RCC 7860 (cell line): ENCODE measurements at places on chromosomes 2 and 18.

DNA sequence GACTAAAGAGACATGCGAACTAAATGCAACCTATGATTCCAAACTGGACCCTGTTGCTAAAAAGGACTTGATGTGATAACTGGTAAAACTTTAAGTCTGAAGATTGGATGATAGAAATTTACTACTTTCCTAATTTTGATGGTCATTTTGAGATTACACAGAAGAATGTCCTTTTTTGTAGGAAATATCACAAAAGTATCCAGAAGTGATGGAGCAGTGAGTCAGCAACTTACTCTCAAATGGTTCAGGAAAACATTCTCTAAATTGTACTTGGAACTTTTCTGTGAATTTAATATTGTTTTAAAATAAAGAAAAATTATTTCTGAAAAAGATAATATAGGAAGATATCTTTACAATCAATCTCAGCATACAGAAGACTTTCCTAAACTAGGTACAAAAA lies 19.9 kb downstream of the MBOAT2 start:
- no peak for DNase-seq

GRCh38 chr18:73653827-73654226 lies 493.8 kb downstream of the FBXO15 start:
- no peak for DNase-seq

DNA sequence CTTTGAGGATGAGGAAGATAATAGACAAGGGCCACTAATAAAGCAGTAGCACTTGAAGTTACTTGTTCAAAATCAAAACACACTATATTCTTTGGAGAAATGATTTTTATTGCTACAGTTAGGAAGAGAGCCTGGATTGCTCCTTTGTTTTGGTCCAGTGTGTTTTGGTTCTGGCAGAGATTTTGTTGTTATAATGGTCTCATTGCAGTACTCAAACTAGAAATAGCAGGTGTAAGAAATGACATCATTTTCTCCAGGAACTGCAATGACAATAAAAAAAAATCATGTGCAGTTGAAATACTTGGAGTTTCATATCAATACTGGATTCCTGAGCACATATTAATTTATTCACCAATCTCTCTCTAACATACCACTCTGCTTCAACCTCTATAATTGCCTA lies 490.3 kb downstream of the CCDC85A start:
- no peak for DNase-seq

DNA sequence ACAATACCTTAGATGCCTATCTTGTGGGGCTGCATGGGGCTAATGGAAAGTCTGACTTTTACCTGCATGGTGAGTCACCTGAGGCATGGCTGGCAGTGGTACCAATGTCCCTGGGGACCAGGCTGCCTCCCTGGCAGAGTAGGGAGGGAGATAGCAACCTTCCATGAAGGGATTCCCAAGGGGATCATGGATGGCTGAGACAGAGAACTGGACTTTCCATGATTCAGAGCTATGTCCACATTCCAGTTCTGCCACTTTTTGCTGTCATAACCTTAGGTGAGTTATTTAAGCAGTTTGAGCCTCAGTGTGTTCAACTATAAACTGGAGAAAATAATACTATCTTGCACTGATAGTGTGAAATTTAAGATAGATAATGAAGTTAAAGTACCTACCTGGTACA lies 178.6 kb downstream of the SETBP1 start:
- no peak for DNase-seq

GRCh38 chr2:73007991-73008765 lies 63.3 kb downstream of the SFXN5 start:
- no peak for DNase-seq

DNA sequence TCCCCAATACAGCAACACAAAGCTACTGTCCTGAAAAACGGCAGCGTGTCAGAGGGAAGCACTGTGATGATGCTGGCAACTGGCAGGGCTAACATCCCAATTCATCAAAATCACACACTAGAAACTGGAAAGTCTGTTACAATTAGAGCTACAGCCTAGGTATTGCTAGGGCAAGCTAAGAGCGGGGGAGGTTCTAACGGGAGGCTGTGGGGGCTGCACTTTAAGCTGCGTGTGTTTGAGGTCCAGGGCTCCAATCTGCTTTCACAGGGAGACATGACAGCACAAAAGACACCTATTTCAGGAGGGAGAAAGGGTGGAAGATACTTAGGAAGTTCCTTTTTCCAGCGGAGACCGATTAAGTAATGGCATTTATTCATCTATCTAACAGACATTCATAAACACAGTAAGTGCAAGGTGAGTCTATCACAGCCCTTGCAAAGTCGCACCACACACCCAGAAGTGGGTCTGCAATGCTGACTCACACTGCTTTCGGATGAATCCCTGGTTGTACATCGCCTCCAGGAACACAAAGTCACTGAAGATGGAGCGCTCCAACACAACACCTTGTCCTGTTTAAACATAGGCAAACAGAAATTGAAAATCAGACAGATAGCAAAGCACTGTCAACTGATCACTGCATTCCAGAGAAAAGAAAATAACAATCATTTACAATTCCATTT lies 6.9 kb downstream of the NDUFA10 start:
- DNase-seq = no peak

- no peak for DNase-seq
Measured at GRCh38 chr18:58727776-58728500, 56.7 kb downstream of the MALT1 start.

DNA sequence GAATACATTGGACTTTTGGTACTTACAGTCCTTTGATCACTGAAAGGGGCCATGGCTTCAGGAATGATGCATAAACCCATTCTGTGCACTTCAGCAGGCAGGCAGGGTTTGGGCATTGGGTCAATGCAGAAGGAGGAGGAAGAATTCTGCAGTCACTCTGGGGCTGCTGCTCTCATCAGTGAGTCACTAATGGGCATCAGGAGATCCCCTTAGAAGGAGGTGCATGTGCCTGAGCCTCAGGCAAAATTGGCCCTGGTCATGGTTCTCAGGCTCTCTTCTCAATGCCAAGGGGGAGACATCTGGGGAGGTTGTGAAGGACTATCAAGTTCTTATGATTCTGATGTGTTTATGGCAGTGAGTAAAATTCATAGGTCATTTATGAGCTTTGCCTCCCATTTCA lies 52.0 kb upstream of the TNP1 start:
- no peak for DNase-seq

DNA sequence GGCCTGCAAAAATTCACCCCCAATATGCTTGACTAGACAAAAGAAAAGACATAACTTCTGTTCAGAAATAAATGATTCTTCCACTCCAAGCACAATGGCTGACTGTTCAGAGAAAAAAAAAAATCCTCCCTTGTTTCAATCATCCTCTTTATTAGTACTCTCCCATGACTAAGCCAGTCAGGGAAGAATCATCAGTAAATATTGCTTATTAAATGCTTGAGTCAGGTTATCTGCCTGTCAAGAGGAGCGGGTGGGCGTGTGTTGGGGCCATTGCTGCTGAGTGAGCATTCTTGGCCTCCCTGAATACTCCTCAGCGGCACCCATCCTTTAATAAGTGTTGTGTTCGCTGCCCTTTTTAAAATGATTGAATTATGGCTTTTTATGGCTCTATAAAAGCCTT lies 1334.8 kb upstream of the CELF4 start:
- DNase-seq = no peak

DNA sequence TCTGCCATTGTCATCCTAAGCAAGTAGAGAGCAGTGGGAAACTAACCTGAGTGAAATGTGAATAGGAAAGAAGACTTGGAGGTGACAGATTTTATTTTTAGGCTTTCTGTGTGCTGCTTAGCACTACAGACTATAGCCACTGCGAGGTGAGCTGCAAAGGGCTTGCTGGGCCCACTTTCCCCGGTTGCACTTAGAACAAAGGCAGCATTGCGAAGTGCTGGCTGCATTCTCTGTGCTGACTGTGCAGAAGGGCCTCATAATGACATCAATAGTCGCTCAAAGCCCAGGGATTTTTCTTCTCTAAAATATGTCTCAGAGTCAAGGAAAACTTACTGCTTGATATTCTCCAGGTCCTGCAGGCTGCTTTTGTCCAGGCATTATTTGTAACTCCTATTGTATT lies 592.1 kb downstream of the TDRD15 start:
- DNase-seq = no peak

GRCh38 chr2:95382686-95383634 lies 19.5 kb upstream of the FAHD2A start:
- DNase-seq = no peak

DNA sequence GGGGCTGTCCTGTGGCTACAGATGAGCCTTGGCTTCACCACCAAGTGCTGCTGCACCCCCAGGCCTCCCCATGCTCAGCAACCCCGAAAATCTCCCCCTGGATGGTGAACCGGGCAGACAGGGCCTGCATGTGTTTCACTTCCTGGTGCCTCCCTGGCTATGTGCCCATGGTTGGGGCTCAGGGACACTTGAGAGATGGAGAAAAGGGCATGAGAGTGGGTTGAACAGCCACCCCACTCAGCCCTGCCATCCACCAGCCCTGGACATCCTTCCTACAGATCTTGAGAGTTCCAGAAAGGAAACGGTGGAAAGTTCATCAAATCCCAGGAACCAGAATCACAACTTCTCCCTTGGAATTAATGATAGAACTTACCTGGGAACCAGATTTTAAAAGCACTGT lies 74.7 kb upstream of the TEX51 start:
- no peak for DNase-seq

GRCh38 chr2:37085731-37086147 lies 1.4 kb downstream of the GPATCH11 start:
- DNase-seq = peak; percentile 91

DNA sequence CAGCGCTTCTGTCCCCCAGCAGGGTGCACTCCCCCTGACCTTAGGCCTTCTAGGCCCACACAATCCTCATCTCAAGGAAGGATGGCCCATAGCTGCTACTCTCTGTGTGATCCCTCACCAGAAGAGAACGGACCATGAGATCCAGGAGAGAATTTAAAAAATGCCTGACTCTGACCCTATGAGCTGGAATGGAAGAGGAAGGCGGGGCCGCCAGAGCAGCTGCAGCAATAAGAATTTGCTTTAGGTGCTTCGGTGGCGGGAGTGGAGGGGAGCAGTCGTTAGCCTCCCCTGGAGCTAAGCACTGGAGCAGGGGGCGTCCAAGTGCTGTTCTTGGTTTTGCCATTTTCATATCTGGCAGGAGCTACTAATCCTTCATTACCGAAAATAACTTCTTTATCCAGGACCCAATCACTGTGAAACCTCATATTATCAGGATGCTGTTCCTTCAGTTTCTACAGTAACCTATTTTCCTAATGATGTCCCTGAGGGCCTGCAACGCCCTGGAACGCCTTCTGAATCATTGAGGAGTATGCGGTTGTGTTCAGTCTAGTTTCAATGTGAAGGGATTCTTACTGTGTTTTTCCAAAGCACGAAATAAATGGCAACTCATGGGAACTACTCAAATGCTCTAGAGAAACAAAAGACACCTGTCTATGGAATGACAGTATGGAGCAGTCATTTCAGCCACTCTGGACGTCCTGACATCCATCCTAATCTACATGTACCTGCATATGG lies 105.1 kb upstream of the SIX2 start:
- no peak for DNase-seq

- no peak for DNase-seq
Measured at GRCh38 chr2:194264586-194264985, 1392.4 kb upstream of the SLC39A10 start.

DNA sequence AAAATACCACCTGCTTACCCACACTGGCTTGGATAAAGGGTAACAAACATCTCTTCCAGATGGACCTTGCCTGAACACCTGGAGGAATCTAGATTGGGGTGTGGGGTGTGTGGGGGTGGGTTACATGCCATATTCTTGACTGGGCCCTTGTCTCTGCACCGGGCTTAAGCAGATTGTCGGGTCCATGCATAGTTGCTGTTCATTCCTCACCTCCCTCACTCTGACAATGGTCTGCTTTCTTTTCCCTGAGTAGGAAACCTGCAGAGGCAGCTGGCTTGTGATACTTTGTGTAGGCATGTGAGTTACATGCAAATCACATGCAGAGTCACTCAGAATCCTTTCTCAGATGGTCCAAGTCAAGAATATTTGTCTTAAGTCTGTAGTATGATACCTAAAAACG lies 112.8 kb upstream of the GLS start:
- no peak for DNase-seq

DNA sequence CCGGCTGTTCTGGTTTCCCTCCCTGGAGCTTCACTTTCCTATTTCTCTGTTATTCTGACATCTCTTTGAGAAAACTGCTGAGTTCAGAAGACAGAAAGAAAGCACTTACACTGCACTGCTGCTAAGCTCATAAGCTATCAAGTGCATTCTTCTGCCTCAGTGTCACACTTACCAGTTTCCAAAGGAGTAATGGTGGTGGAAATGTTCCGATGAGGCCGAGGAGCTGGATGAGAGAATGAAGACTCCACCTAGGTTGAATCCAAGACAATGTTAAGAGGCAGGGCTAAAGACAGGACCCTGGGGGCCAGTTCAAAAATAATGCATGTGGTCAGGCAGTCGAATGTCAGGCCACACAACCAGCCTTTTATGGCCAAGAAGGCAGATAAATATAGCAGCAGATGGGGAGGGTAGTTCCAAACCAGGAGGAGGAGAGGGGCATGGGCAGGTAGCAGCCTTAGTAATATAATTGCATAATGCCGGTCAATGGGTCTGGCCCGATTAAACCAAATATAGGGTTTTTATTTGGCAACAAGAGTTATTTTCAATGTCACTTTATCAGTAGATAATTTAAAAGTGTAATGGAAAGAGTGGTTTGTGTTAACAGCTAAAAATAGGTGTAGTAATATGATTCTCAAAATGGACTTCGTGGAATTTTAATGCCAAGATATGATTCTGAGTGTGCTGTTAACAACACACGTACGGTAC lies at the start of gene MYOM1:
TSS of gene MYOM1 (minus strand) at position 338 of the 705 bp plus-strand sequence. CDS start 4,745 bp downstream, outside the sequence.
- no peak for DNase-seq

- no peak for DNase-seq
Measured at GRCh38 chr18:13004396-13004795, 13.2 kb downstream of the CEP192 start.

- no peak for DNase-seq
Measured at GRCh38 chr2:29810956-29811355, 110.4 kb downstream of the ALK start.

DNA sequence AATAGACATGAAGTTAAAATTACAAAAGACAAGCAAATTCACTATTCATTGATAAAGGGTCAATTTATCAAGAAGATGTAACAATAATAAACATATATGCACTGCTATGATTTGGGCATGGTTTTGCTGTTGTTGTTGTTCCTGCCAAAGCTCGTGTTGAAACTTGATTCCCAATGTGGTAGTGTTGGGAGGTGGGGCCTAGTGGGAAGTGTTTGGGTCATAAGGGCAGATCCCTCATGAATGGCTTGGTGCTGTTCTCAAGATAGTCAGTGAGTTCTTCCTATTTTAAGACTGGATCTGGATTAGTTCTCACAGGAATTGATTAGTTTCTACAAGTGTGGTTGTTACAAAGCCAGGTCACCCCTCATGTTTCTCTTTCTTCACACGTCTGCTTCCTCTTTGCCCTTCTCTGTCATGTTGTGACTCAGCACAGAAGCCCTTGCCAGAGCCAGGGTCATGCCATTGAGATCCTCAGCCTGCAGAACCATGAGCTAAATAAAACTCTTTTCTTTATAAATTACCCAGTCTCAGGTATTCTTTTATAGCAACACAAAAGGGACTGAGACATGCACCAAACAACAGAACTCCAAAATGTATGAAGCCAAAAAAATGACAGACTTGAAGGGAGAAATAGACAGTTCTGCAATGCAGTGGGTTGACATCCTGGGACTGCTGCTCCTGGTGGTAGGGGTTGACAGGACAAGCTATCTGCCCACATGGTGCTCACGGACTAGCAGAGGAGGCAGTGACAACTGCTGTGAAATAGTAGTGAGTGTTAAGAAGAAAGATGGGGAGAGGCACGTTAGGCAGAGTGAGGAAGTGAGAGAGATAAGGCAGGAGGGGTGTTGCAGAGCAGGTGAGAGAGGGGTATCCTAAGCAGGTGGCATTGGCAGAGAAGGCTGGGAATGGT lies 18.6 kb upstream of the SKA1 start:
- no peak for DNase-seq

- DNase-seq = no peak
Measured at GRCh38 chr2:85173909-85174308, 40.7 kb downstream of the TCF7L1 start.
